ENCODE measurements at places on chromosomes 12 and 14. TPM values are rescaled to one million over a fixed set of nuclear protein-coding genes. Genes with fewer than 3 reads are reported as not detected.

The GPR162 gene
- total RNA-seq, result 0.42 TPM

The IL22 gene
- total RNA-seq, result not detected

The NPAS3 gene
- not detected for total RNA-seq

The INSM2 gene
- total RNA-seq, result not detected

The PROX2 gene
- not detected for total RNA-seq

The TMEM260 gene
- total RNA-seq, result 5.8 TPM

The GPX2 gene
- 281 TPM for total RNA-seq

The SDR9C7 gene
- not detected for total RNA-seq

The C12orf50 gene
- not detected for total RNA-seq

The CHGA gene
- total RNA-seq, result 1.6 TPM

The RNASE3 gene
- total RNA-seq, result not detected

The NUAK1 gene
- 8.5 TPM for total RNA-seq

The DHH gene
- total RNA-seq, result not detected

The LHX5 gene
- not detected for total RNA-seq

The NEUROD4 gene
- total RNA-seq, result not detected

The CYP46A1 gene
- total RNA-seq, result 0.19 TPM

The PLEKHD1 gene
- not detected for total RNA-seq

The DAO gene
- not detected for total RNA-seq

The LRTM2 gene
- not detected for total RNA-seq

The NFE2 gene
- not detected for total RNA-seq

The HOTAIR gene
- total RNA-seq, result 0.23 TPM

The LTBP2 gene
- 8.3 TPM for total RNA-seq

The PRR13 gene
- 282 TPM for total RNA-seq

The KRT72 gene
- not detected for total RNA-seq

The DPY19L2 gene
- 1.3 TPM for total RNA-seq

The HRK gene
- 0.86 TPM for total RNA-seq

The VPS29 gene
- 135 TPM for total RNA-seq

The GPR137C gene
- total RNA-seq, result 0.11 TPM

The TRPV4 gene
- 0.08 TPM for total RNA-seq

The CD4 gene
- not detected for total RNA-seq

The VDR gene
- total RNA-seq, result 3.2 TPM

The ENDOU gene
- not detected for total RNA-seq

The OTX2 gene
- not detected for total RNA-seq

The LGR5 gene
- total RNA-seq, result not detected

The RAD51AP1 gene
- total RNA-seq, result 19.4 TPM

The AP4S1 gene
- total RNA-seq, result 10.5 TPM

The PLEKHG3 gene
- total RNA-seq, result 27.1 TPM

The SRSF9 gene
- total RNA-seq, result 241 TPM

The CLEC12A gene
- total RNA-seq, result not detected

The OR5AU1 gene
- total RNA-seq, result not detected

The TOX4 gene
- 67.1 TPM for total RNA-seq

The NAV3 gene
- total RNA-seq, result 13.7 TPM

The RARG gene
- total RNA-seq, result 19.7 TPM

Measured in A549 treated with ZK216348 at 1 μM for 4 hours (cell line).